Activated CD4-positive, CD25-positive, alpha-beta regulatory T cell (primary cell): ENCODE measurements at places on chromosomes 7 and 10.

DNA sequence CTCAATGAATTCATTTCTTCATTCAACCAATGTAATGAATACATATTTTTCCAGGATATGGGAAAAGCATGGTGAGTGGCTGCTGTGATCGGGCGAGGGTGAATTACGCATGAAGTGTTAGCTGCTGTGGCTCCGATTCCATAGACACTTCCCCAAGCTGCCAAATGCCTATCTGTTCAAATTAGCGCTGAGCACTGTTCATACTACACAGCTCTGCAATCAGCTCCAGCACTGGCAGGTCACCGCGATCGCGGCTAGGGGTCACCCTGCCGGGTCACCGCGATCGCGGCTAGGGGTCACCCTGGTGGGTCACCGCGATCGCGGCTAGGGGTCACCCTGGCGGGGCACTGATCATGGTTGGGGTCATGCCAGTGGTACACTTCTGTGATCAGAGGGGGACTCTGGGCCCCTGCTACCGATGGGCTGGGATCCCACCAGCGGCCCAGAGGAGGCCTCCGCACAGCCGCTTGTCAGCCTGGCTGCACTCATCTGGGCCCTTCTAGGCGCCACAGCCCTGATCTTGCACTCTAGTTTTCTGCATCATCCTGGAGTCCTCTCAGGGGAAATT is 49.3 kb downstream of the JAKMIP3 start:
- no peak for DNase-seq

DNA sequence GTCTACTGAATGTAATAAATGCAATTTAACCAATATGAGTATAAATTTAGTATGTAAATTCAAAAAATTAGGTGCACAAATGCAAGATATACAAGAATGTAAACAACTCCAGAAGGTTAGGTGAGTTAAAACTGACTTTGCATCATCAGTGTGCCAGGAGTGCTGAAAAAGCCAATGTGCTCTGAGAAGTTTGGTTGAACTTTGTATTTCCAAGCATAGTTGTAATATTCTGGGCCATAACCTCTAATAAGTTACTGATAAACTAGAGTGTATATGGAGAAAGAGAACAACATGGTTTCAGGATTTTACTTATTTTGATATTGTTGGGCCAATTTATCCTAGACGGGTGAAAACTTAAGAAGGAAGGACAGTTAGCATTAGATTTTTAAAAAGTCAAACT is 876.9 kb upstream of the GHITM start:
- DNase-seq, result no peak

- no peak for DNase-seq
Observed at GRCh38 chr10:97546456-97547270, 25.9 kb upstream of the ANKRD2 start.

DNA sequence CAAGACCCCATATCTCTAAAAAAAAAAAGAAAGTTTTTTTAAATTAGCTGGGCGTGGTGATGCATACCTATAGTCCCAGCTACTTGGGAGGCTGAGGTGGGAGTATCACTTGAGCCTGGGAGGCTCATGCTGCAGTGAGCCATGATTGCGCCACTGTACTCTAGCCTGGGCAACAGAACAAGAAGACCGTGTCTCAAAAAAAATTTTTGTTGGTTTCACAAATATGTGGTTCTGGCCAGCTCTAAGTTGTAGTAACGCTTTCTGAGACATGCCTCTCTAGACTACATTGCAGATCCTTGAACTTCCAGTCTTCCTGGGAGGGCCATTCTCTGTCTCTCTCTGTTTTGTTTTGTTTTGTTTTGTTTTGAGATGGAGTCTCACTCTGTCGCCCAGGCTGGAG is 24.6 kb upstream of the RHBDD2 start:
- DNase-seq, result no peak

- peak; percentile 22 for DNase-seq
Observed at GRCh38 chr7:73715648-73716317, 3.7 kb downstream of the STX1A start.

GRCh38 chr7:121000081-121000983 is 11.8 kb downstream of the CPED1 start:
- DNase-seq, result no peak

DNA sequence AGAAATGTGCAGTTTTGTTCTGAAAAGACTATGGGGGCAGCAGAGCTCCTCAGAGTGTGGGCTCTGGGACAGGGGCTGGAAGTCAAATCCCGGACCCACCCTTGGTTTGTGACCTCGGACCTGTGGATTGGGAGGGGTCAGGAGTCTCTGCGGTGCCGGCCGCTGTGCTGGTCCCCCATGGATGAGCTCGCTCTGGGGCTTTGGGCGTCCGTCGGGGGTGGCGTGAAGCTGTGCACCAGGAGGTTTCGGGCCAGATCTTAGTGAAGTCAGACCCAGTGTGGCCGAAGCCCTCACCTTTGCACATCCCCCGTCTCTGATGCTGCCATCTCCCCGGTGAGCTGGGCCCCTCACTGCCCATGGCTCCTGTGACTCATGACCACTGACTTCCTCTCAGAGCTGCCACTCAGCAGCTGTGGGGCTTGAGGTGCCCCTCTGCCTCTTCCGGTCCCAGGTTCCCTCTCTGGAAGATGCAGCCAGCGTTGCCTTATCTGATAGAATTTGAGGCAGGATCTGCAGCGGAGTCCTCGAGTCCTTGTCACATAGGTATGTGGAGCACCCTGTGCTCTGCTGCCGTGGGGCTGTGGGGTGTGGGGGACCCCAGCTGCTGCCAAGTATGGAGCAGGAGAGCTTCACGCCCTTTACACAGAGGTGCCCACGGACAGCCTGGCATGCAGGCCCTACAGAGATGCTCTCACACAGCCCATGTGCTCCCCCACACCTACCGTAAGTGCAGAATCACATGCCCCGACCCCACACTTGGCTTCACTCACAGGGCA is 11.4 kb upstream of the SCART1 start:
- no peak for DNase-seq

GRCh38 chr7:52211930-52212329 is 823.5 kb upstream of the POM121L12 start:
- no peak for DNase-seq

GRCh38 chr7:116705419-116705818 is 33.4 kb downstream of the MET start:
- no peak for DNase-seq

DNA sequence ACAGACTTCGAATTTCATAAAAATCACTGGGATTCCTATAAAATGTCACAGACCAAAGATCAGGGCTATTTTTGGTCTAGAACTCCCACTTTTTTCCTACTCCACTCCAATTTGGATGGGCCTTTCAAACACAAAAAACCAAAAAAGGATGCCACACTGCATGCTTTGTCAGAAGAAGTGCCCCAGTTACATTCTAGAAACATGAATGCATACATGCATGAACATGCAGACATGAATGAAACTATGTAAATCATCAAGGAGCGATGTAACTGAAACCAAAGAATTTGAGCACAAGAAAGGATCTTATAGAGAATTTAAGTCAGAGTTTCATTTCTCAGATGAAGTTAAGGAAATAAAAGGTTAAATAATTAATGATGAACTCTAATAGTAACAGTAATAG is 31.8 kb upstream of the FAM133B start:
- DNase-seq, result no peak

DNA sequence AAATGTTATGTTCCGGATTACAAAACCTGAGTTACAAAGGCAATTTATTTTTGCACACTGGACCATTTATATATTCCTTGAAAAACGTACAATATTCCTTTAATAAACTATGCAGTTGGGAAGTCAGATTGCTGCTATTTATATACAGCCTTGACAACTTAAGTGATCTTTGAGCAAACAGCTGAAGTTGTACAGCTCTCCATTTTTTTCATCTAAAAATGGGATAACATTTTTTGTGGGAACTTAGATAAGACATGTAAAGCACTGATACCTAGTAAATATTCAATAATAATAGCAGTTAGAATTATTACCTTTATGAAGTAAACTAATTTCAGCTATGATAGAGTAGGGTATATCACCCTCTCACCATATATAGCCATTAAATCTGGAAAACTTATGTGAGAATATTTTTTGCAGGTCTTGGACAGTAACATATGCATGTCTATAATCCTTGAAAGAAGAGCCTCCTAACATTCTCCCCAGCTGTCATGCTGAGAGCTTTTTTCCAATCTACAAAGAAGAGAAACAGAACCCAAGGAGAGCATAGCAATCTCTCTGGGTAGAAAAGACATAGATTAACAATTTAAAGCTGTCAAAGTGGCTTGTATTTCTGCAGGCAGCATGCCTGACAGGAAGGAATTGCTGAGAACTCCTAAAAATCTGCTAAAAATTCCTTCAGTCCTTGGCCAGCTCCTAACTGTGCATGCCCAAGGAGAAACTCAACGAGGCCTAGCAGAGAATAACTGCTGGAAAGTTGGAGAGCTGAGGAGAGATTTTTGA is 326.0 kb downstream of the CRPPA start:
- no peak for DNase-seq

DNA sequence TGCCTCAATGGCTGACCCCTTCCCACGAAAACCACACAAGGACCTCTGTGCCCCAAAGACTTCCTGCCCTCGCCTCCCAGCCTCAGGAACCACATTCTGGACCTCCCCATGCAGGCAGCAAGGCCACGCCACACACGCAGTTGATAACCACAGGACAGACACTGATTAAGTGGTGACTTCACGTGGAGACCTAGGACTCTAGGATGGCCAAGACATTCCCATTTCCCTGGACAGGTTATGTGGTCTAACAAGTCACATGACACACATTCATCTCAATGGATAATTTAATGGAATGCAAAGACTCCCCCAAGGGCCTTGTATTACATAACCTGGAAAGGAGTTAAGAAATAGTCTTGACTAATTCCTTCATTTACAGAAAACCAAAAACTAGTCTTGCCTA is 110.2 kb downstream of the LARP4B start:
- DNase-seq, result no peak

- no peak for DNase-seq
Observed at GRCh38 chr10:76115471-76116155, 684.2 kb downstream of the LRMDA start.

- DNase-seq, result no peak
Observed at GRCh38 chr7:123024989-123025758, 29.7 kb upstream of the TAS2R16 start.

DNA sequence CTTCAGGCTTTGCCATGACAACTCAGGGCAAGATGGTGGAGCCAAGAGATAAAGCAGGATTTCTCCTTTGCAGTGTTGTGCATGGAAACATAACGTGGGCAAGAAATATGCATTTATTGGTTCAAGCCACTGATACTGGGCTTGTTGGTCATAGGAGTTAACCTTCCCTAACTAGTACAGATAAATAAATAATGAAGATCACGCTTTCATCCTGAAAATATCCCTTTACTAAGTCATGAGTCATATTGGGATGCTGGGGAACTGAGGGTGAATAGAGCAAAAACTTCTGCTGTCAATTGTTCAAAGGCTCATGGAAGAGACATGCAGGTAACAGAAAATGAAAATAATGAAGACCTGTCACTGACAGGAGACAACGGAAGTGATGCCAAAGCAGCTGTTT is 55.5 kb downstream of the TES start:
- DNase-seq, result no peak

DNA sequence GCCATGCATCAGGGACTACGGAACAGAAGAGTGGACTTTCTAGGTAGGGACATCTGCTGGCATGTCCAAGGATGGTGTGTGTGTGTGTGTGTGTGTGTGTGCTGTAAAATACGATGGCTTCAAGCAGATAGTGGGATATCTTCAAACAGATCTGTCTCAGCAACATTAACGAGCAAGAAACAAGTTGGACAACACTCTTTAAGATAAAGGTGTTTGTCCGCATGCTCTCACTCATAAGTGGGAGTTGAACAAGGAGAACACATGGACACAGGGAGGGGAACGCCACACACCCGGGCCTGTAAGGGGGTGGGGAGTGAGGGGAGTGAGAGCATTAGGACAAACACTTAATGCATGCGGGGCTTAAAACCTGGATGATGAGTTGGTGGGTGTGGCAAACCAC is 89.8 kb upstream of the AKR1E2 start:
- no peak for DNase-seq

- DNase-seq, result no peak
Observed at GRCh38 chr7:100080907-100081534, 502 bp downstream of the ZNF3 start.

DNA sequence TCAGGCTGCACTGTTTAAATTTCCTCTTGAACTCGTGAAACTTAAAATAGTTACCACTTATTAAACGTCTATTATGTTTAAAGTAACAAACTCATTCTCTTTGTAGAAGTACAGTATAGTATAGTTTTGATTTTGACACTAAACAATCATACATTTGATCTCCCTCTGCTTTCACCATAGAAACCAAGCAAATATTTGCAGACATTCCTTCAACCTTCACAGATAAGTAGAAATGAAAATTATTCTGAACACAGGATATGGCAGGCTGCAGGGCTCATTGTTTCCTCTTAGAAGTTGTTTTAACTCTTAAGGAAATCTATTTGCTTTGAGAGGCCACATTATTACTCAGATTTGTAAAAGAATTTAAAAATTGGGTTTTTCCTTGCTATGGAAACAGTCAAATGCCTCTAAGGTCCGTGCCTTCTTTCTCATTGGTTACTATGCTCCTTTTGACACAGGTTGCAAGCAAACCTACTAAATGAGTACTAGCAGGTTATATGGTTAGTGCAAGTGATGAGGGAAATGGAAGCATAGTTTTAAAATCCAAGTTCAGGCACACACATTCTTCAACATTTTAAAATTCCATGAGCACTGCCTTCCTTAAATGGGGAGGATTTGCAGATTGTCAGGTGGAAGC is 92.8 kb upstream of the FAM133B start:
- DNase-seq, result no peak

DNA sequence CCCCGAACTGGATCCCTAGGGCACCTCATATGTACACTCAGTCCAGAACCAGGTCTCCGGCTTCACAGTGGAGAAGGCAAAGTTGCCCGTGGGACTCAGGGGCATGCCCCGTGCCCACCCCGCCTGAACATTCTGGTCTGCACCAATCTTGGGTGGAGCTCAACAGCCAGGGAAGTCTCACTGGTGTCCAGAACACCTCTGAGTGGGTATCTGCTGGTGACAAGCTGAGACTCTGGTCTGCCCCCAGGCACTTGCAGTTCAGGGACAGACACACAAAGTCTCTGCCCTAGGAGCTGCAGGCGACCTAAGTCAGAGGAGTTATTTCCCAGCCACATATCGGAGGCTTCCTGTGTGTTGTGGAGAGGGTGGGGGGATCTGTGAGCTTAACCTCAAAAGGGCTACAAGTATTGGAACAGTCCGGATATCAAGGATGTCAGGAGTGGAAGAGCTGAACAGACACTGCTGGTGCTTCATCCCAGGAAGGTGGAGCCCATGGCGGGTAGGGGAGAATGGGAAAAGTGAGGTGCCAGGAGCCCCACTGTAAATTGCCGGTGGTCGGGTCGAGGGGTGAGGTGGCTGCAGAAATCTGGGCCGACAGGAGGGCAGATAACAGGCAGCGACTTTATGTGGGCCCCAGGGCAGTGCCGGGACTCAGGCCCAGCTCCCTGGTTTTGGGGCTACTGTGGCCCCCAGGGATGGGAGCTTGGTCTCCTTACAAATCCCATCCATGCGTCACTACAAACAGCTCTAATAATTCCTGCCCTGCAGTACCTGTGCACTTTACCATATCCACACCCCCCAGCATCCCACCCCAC is 8.6 kb upstream of the TLX1 start:
- no peak for DNase-seq
